ENCODE measurements at places on chromosomes 3 and 15. TPM values are rescaled to one million over a fixed set of nuclear protein-coding genes. Genes with fewer than 3 reads are reported as not detected.

DNA sequence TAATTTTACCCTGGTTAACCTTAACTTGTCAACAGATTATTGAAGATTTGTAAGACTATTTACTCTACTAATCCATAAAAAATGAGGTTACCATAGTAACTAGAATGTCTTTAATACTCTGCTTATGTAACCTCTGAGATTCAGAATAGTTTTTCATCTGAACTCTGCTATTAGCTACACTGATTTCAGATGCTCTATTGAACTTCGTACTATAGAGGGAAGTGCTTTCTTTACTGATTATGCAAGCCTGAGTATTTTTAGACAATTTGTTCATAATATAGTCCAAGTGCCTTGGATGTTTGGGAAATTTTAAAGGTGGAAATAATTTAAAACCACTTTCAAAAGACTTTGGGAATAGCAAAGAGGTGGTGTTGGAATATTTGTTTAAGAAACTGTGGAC, 107.9 kb upstream of the GBE1 start:
- H3K4me3 ChIP-seq: no peak overlapping the region
- H3K4me1 ChIP-seq: no peaks in the 10 kb centered on the region
- no peak for DNase-seq
- no peaks in the 10 kb centered on the region for H3K36me3 ChIP-seq
- no peaks in the 10 kb centered on the region for H3K27me3 ChIP-seq

DNA sequence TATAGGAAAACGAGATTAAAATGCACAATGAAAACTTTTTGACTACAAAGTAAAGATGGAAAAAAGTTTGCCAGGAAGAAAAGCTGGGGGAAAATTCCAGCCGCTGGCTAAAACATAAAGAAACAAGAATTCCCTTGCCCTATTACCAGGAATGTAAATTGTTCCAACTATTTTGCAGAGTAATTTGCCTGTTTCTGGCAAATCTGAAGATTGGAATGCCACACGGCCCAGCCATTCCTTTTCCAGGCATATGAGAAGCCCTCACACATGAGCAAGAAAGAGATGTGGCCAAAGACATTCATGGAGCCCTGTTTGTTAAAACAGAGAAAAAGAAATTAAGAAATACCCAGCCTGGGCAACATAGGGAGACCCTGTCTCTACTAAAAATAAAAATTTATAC, 8.4 kb upstream of the GATA2 start:
- H3K27ac ChIP-seq: no peak overlapping the region
- H3K27me3 ChIP-seq: peaks cover 34% of the 10 kb centered on the region
- no peak overlapping the region for H3K4me3 ChIP-seq
- H3K4me1 ChIP-seq: no peaks in the 10 kb centered on the region

- no peak overlapping the region for H3K27ac ChIP-seq
- no peaks in the 10 kb centered on the region for H3K27me3 ChIP-seq
- no peaks in the 10 kb centered on the region for H3K36me3 ChIP-seq
- H3K4me3 ChIP-seq: no peak overlapping the region
- no peak for DNase-seq
These were observed 59.0 kb upstream of the CMSS1 start for GRCh38 chr3:99758502-99759177.

CYP8B1 gene
- not detected for total RNA-seq

DNA sequence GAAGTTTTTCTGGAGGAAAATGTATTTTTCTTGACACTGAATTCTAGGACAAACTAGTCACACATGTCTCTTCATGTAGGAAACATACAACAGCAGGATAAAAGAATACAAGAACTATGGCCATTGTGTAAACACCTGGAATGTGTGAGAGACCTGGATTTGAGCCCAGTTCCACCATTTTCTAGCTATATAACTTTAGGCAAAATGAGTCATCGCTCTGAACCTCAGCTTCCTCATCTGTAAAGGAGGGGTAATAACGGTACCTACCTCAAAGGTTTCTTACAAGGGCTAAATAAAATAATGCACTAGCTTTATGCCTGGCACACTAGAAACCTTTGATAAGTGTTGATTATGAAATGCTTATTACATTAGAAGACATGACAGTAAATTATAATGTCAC, 57.8 kb downstream of the RIOX2 start:
- no peak overlapping the region for H3K4me3 ChIP-seq
- DNase-seq: no peak
- H3K36me3 ChIP-seq: no peaks in the 10 kb centered on the region
- H3K27me3 ChIP-seq: no peaks in the 10 kb centered on the region
- H3K4me1 ChIP-seq: peaks cover 12% of the 10 kb centered on the region

PLA2G4F gene
- not detected for total RNA-seq

GOLGA6A gene
- total RNA-seq: 2.1 TPM

CPA3 gene
- total RNA-seq: not detected

DNA sequence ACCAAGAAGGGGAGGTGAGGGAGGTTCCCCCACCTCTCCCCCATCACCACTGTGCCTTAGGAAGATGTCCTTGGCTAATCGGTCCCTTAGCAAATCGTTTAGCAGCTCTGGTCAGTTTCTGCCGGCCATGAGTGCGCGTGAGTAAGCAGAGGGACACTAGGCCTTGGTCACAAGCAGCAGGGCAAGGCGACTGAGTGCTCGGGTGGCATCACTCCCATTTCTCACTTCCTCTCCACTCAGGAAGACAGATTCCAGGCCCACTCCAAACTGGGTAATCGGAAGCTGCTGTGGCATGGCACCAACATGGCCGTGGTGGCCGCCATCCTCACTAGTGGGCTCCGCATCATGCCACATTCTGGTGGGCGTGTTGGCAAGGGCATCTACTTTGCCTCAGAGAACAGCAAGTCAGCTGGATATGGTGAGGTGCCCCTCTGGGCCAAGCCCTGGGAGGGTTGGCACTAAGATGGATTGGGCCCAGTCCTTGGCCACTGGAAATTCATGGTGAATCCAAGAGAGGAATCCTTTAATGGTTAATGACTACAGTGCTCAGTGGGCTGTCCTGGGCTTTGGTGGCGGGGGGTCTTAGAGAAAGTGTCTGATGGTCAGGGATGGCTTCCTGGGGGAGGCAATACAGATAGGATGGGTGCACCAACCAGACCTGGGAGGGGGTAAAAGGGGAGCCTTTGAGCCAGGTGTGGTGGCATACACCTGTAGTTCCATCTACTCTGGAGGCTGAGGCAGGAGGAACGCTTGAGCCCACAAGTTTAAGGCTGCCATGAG, 4.0 kb downstream of the PARP3 start:
- no peak for DNase-seq
- H3K27me3 ChIP-seq: peaks cover 8% of the 10 kb centered on the region
- no peak overlapping the region for H3K27ac ChIP-seq
- H3K36me3 ChIP-seq: no peaks in the 10 kb centered on the region
- no peak overlapping the region for H3K4me3 ChIP-seq

DNA sequence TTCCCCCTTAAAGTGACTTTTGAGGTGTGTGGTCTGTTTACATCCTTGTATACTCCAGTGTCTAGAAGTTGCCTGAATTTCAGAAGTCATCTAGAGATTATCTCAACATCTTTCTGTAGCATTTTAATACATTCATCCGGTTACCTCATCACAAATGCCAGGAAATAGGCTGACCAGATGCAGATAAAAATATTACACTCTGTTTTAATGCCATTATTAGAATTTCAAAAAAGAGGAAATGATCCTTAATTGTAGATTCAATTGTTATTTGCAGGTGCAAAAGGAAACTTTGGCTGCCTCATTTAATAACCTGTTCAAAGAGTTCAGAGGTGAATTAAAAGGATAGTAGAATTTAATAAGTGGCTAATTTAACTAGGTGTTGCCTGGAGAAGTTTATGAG, 290.9 kb downstream of the C3orf38 start:
- H3K27ac ChIP-seq: no peak overlapping the region
- H3K36me3 ChIP-seq: no peaks in the 10 kb centered on the region
- no peak for DNase-seq
- no peak overlapping the region for H3K4me3 ChIP-seq
- H3K4me1 ChIP-seq: peaks cover 13% of the 10 kb centered on the region

GRCh38 chr3:73203633-73204032, 142.2 kb downstream of the EBLN2 start:
- H3K36me3 ChIP-seq: no peaks in the 10 kb centered on the region
- H3K4me1 ChIP-seq: peaks cover 12% of the 10 kb centered on the region
- no peak for DNase-seq
- no peak overlapping the region for H3K27ac ChIP-seq
- no peak overlapping the region for H3K4me3 ChIP-seq

MGLL gene
- 0.83 TPM for total RNA-seq

DNA sequence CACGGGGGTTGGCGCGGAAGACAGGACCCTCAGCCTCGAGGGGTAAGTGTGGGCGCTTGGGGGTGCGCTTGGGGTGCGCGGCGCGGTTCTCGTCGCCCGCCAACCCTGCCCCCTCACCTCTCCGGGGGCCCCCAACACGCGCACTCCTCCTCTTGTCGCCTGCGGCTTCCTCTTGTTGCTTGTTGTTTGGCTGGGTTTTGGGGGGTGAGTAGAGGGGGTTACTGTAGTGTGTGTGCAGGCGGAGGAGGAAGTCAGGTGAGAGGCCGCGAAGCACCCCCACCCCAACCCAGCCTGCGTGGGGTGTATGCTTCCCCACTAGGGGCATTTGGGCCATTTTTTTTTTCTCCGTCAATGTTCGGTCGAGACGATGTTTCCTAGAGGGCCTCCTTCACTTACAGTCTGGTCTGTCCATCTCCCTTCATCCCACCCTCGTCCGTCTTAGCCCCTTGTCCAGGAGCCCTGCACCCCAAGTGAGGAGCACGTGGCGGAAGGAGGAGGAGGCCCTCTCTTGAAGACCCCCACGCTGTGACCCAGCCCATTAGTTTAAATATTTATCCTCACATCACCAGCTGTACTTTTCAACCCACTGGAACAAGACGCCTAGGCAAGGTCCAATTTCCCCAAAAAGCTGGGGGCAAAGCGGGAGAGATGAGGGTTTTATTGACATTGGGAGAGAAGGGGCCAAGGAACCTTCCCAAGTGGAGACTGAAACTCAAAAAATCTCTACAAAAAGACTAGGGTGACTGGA, 20.4 kb upstream of the SATB1 start:
- H3K4me1 ChIP-seq: peaks cover 20% of the 10 kb centered on the region
- H3K27ac ChIP-seq: no peak overlapping the region
- H3K36me3 ChIP-seq: no peaks in the 10 kb centered on the region
- H3K27me3 ChIP-seq: peaks cover 29% of the 10 kb centered on the region
- peak overlapping the region; percentile 75 for H3K4me3 ChIP-seq
- DNase-seq: peak; percentile 45

DNA sequence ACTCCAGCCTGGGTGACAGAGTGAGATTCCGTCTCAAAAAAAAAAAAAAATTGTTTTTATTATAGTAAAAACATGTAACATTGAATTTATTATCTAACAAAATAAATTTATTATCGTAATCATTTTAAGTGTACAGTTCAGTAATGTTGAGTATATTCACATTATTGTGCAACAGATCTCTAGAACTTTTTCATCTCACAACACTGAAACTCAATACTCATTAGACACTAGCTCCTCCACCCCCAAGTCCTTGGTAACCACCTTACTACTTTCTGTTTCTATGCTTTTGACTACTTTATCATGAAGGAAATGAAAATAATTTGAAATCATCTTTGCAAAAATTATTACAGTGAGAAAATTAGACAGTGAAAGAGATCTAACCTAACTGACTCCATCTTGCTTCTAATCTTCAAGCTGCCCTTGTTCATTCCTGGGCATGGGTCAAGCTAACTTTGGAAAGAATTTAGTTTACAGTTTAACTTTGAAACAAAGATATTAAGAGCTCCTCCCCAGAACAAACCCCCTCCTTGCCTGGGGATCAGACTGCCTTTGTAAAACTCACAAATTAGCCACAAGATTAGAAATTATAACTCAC, 15.0 kb upstream of the FYCO1 start:
- peaks cover 12% of the 10 kb centered on the region for H3K4me1 ChIP-seq
- H3K36me3 ChIP-seq: no peaks in the 10 kb centered on the region
- no peak overlapping the region for H3K27ac ChIP-seq
- H3K27me3 ChIP-seq: no peaks in the 10 kb centered on the region
- DNase-seq: no peak
- no peak overlapping the region for H3K4me3 ChIP-seq

GRCh38 chr3:9109568-9109914, 139.9 kb downstream of the SRGAP3 start:
- H3K4me1 ChIP-seq: 0 out of 2 replicates have a peak, but pooled peaks cover 7% of the 10 kb centered on the region
- H3K4me3 ChIP-seq: no peak overlapping the region
- H3K36me3 ChIP-seq: no peaks in the 10 kb centered on the region
- DNase-seq: no peak

USP4 gene
- 13.3 TPM for total RNA-seq

- no peaks in the 10 kb centered on the region for H3K4me1 ChIP-seq
- no peak overlapping the region for H3K27ac ChIP-seq
- no peaks in the 10 kb centered on the region for H3K27me3 ChIP-seq
- DNase-seq: no peak
These were observed 49.8 kb downstream of the SGO1 start for GRCh38 chr3:20136231-20136630.

DNA sequence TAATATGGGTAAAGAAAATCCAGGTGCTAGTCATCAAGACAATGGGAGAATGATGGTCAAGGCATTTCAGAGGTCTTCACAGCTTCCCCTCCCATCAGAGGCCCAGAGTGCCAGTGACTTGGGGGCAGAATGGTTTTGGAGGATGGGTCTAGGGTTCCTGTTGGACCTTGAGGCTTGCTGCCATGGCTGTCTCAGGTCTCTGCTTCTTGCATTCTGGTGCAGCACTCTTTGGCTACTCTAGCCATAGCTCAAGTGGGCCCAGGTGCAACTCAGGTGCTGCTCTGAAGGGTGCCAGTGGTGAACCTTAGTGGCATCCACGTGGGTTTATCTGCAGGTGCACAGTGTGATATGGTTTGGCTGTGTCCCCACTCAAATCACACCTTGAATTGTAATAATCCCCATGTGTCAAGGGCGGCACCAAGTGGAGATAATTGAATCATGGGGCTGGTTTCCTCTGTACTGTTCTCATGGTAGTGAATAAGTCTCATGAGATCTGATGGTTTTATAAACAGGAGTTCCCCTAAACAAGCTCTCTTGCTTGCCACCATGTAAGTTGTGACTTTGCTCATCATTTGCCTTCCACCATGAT, 48.5 kb upstream of the PEX5L start:
- no peak overlapping the region for H3K4me3 ChIP-seq
- H3K27ac ChIP-seq: no peak overlapping the region
- H3K4me1 ChIP-seq: no peaks in the 10 kb centered on the region
- no peaks in the 10 kb centered on the region for H3K27me3 ChIP-seq
- no peak for DNase-seq

DNA sequence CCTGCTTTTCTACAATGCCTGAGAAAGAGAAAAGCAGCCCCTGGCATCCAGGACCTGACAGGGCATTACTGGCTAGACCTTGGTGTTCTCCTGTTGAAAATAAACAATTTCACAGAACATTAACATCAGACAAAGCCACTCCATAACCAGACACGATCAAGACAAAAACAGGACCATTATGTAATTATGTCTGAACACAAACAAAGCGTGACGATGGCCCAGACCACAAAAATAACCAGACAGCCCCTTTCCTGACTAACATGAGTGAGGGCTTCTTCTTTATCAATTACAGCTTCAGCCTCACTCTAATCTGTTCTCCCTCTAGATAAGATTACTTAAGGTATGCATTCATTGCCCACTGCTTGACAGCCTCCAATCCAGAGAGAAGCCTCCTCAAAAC, 172.7 kb upstream of the LMCD1 start:
- DNase-seq: no peak
- no peaks in the 10 kb centered on the region for H3K4me1 ChIP-seq
- no peak overlapping the region for H3K4me3 ChIP-seq
- H3K27ac ChIP-seq: no peak overlapping the region
- no peaks in the 10 kb centered on the region for H3K27me3 ChIP-seq
- H3K36me3 ChIP-seq: 0 out of 2 replicates have a peak, but pooled peaks cover 3% of the 10 kb centered on the region
